ENCODE measurements at places on chromosomes 6 and 20.

DNA sequence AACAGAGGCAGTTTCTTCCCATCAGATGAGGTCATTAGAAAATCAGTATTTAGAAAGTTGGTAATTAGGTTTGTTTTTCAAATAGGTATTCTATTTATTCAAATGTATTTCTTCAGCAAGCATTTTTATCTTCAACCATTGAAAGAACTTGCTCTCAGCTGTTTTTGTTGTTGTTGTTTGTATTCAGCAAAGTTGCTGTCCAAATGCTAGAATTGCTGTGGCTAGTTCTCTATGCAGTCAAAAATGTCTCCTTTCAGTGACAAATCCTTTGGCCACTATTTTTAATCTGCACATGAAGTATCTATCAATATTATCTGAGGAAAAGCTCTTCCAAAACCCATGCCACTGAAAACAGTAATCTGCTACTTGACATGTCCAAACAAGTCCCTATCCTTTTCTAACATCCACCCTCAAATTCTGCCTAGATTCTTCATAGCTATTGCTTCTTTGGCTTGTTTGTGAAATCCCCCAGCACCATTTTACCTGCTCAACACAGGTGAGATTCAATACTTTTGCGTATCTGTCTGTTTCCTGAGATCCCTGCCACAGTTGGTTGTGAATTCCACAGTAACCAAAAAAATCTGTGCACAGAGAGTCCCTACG is 1005.4 kb downstream of the GRIK2 start:
- no peak for DNase-seq

DNA sequence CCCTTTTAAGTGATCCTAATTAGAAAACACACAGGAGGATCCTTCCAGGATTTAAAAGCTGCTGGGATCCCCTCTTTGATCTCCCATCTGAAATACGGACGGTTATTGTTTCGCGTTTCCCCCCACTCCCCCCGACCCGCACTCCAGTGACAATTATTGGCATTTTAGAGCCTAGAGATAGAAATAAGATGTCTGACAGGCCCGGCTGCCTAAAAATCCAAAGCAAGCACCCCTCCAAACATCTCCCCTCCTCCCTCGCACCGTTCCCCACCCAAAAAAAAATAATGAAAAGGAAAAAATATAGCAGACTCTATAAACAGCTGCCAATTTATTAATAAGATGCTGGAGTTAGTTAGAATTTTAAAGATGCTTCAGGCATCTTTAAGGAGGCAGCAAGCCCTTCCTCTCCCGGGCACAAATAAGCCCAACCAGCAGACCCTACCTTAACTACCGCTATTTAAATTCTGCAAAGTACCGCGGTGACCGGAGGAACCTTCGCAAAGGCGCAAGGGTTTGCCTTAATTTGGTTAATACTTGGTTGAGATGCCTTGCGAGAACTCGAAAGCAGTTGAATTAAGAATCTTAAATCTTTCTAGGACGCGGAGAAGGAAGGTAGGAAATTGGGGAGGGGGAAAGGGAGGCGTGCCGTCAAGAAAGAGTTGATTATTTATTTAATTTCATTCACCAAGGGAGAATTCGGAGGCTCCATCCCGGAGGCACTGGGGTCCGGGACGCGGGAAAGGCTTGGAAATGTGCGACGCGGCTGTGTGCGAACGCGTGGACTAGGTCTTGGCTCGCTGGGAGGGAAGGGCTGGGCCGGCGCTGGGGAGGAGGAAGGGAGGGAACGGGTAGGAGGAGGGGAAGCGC is 1.5 kb upstream of the ISM1 start:
- no peak for DNase-seq

- DNase-seq: no peak
These were observed 17.4 kb upstream of the UBE2V1 start for GRCh38 chr20:50130356-50130723.

DNA sequence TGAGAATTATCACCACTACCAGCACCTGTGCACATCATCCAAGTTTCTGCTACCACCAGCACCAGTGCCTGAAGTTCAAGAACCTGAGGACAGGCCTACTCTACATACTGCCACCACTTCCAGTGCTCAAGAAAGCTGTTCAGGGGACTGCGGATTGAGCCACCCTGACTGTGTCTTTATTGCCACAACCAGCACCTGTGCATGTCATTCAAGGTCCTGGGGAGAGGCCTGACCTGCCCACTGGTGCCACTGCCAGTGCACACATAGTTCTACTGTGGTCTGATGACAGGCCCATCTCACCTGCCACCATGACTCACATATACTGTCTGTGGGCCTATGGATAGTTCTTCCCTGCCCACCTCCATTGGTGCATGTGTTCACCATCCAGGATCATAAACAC is 559.4 kb downstream of the COL12A1 start:
- no peak for DNase-seq

DNA sequence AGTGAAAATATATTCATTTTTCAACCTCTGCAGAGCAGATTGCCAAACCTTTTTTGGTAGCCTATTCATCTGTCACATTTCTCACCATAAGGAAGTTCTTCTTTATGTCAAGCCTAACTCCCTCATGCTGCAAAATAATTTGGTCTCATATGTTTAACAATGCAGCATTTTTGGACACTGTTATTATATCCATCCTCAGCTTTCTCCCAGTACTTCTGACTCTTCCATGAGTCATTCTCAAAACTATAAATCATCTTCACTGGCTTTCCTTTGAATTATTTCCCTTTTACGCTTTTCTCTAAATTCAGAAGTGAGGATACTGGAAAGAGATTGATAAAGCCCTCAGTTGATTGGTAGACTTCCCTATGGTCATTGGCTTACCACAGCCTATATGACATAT is 192.2 kb downstream of the TPBG start:
- no peak for DNase-seq

- no peak for DNase-seq
These were observed 19.6 kb downstream of the KIF16B start for GRCh38 chr20:16553684-16554083.

DNA sequence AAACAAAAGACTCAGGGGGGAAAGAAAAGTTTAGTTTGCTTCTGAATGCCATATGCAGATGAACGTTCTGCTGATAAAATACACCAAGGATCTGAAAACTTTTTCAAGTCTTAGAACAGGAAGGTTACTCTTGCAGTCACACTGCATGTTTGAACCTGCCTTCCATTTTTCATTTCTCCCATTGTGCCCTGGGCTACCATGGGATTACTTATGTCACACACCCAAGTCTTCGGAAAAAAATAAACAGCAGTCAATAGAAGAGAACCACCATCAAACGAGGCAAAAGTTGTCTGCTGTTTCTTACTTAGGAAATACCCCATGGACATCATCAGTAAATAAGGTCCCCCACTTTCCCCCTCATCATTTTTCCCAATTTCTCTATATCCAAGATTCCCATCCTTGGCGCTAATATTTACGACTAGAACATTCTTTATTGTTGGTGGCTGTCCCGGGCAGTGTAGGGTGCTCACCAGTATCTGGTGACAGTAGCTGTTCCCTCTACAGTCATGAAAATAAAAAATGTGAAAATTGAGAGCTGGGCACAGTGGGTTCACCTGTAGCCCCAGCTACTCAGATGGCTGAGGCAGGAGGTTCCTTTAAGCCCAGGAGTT is 202.5 kb downstream of the BCAS1 start:
- no peak for DNase-seq

DNA sequence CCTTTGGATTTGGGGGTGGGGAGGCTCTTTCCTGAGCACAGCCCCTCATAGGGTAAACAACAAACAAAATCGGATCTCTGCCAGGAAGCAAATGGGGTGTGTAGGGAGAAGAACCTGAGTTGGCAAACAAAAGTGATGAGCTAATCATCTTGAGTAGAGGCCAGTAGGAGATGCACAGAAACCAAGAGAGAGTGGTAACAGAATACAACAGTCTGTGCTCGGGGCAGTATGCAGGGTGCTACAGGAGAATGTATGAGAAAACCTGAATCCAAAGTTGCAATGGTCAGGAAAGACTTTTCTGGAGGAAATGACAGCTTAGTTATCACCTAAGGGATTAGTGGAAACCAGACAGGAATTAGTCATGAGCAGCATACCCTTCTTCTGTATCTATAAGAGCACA is 177.8 kb downstream of the CDKAL1 start:
- DNase-seq: no peak

DNA sequence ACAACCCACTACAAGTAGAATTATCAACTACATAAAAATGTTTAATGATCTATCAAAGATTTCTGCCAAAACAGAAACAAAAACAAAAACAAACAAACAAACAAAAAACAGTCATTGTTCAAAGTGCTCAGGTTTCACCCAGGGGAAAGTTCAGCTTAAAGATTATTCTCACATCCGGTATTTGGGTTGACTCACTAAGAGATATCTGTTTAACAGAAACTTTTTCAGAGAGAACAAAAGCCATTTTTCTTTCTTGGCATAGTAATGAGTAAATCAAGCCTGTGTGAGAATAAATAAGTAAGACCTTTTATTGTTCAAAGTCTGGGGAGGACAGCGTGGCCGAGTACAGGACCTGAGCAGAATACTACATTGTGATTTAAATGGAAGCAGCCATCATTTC is 143.6 kb downstream of the RCAN2 start:
- DNase-seq: no peak

DNA sequence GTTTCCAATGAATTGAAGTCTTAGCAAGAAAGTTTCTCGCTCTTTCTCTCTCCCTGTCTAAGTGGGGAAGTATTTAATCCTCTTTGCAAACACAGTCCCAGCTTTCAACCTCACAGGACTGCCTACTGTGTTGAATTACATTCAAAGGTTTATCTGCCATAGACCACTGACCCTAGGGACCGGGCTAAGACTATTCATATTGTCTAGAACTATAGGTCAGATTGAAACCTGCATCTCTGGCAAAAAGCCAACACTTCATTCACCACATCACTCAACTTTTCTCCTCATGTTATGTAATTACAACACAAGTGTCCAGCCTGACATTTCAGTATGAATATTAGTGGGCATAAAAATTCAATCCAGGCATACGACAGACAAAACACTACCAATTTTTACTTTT is 314.7 kb upstream of the RSPO3 start:
- no peak for DNase-seq

DNA sequence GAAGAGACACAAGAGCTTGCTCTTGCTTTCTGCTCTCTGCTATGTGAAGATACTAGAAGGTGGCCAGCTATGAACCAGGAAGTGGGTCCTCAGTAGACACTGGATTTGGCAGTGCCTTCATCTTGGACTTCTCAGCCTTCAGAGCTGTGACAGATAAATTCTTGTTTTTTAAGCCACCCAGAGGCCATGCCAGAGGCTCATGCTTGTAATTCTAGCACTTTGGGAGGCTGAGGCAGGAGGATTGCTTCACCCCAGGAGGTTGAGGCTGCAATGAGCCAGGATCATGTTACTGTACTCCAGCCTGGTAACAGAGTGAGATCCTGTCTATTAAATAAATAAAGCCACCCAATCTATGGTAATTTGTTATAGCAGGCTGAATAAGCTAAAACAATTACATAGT is 185.5 kb upstream of the SALL4 start:
- no peak for DNase-seq

DNA sequence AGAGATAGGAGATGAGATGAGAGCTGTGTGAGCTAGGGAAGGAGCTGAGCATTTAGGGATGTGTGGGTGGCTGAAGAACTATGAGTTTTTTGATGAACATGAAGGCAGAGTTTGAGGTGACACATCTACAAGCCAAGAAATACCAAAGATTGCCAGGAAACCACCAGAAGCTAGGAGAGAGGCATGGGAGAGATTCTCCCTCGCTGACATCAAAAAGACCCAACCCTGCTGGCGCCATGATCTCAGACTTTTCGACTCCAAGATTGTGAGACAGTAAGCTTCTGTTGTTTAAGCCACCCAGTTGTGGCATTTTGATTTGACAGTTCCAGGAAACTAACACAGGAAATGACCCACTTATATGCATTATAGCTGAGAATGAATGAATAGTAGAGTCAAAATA is 790.9 kb downstream of the TFAP2A start:
- DNase-seq: no peak

GRCh38 chr6:109420751-109421150 is 19.7 kb downstream of the PPIL6 start:
- no peak for DNase-seq

DNA sequence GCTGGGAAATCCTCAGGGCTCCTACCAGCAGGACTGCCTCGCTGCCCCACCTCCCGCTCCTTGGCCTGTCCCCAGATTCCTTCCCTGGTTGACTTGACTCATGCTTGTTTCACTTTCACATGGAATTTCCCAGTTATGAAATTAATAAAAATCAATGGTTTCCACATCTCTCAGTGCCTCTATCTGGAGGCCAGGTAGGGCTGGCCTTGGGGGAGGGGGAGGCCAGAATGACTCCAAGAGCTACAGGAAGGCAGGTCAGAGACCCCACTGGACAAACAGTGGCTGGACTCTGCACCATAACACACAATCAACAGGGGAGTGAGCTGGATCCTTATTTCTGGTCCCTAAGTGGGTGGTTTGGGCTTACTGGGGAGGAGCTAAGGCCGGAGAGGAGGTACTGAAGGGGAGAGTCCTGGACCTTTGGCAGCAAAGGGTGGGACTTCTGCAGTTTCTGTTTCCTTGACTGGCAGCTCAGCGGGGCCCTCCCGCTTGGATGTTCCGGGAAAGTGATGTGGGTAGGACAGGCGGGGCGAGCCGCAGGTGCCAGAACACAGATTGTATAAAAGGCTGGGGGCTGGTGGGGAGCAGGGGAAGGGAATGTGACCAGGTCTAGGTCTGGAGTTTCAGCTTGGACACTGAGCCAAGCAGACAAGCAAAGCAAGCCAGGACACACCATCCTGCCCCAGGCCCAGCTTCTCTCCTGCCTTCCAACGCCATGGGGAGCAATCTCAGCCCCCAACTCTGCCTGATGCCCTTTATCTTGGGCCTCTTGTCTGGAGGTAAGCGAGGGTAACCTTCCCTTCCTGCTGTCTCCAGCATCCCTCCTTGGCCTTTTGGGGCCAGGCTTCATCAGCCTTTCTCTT is at the start of gene CFB:
Gene CFB (plus strand): TSS at position 589 of the 863 bp plus-strand sequence. CDS start 127 bp downstream, at position 716.
- DNase-seq: no peak

GRCh38 chr20:62464990-62465389 is 10.8 kb downstream of the GATA5 start:
- no peak for DNase-seq

- DNase-seq: no peak
These were observed 7.6 kb upstream of the BTN3A3 start for GRCh38 chr6:26432627-26433201.

DNA sequence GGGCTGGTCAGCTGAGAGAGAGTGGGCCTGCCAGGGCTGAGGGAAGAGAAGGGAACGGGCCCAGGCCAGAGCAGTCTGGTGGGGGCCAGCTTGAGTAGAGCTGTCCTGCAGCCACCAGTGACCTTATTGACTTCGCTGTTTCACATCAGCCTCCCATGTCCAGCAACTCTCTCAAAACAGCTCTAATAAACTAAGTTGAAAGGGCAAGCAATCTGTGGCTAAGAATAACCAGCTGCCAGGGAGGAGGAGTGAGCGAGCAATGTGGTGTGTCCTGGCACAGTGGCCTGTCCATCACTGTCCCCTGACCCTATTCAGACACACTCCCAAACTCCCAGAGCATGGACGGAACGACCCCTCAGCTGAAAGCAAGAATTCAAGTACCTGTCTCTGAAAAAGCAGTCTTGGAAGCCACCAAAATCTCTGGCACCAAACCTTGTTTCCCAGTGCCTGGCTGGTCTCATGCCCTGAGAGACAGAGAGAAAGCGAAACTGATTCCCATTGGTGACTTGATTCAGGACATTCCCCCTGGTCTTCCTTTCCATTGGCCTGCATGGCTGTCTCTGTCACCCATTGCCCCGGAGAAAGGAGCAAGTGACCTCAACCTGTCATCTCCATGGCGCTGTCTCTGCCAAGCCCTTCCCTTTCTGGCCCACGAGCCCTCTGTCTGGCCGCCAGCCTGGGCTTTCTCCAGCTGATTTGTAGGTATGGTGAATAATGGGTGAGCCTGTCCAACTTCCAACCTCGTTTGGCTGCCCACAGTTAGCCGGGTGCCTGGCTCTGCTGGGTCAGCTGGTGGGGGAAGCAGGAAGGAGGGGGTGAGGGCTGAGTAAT is at the start of gene DDO:
Gene DDO (minus strand): TSS at position 490 of the 831 bp plus-strand sequence. CDS start 2,113 bp downstream, outside the sequence.
- no peak for DNase-seq

- DNase-seq: no peak
These were observed at the start of gene DAAM2 for GRCh38 chr6:39791850-39792539. TSS of gene DAAM2 (plus strand) at chr6:39792376. CDS start at chr6:39856303, 63,927 bp downstream.
